ENCODE measurements at places on chromosomes 3 and 15. TPM values are rescaled to one million over a fixed set of nuclear protein-coding genes. Genes with fewer than 3 reads are reported as not detected.

DNA sequence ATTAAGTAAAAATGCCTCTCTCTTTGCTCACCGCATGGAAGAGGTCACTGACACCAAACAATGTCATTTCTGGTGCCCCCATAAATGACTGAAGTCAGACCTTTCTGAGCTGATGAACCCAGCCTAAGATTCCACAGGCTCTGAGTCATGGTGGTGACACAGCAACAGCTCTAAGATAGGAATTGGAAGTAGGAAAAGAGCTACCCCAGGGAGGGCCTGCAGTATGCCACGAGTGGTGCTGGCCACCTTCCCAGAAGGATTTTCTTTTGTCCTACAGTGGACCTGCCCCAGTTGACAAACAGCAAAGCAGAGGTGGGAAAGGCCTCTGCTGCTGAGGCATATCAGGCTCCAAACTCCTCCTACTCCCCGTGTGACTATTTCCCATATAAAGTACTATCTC is 208.1 kb downstream of the MINAR1 start:
- DNase-seq, result no peak

GRCh38 chr15:77807115-77807514 is 174.4 kb upstream of the LINGO1 start:
- DNase-seq, result no peak

GRCh38 chr3:36864180-36865053 is 80.4 kb downstream of the TRANK1 start:
- DNase-seq, result no peak

GRCh38 chr3:350871-351371 is 154.4 kb downstream of the CHL1 start:
- no peak for DNase-seq

DNA sequence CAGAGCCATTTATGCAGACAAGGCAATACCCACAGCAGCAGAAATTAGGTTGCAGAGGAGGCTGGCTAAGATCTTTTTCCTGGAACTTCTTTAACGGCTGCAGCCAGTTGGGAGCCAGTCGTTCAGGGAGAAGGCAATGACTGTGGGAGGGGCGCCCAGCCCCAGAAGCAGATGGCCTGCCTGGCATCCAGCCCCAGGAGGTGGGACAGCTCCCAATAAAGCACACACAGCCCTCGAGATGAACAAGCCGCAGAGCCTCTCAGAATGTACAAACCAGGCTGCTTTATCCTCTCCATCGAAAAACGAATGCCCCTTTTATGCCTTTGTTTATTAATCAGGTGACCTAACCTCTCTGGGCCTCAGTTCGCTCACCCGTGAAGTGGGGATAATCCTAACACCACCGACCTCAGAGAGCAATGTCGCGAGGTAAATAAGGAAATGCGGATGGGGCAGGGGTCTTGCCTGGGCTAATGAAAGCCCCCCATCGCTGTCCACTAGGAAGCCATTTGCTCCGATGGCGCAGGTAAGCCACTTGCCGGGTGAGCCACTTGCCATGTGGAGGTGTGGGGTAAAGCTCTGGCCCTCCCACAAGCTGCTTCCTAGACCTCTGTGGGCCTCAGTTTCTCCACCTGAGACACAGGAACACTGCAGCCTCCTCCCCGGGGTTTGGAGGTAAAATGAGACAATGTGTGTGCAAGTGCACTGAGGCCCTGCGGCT is 35.8 kb downstream of the MGLL start:
- DNase-seq, result peak; percentile 73

DNA sequence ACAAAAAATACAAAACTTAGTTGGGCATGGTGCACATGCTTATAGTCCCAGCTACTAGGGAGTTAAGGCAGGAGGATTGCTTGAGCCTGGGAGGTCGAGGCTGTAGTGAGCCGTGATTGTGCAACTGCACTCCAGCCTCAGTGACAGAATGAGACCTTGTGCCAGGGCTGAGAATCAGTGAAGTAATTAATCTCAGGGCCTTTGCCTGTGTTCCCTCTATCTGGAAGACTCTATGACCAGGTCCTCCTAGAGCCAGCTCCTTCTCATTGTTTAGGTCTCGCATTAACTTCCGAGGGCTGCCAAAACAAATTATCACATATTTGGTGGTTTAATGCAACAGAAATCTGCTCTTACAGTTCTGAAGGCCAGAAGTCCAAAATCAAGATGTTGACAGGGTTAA is 41.4 kb upstream of the FLNB start:
- DNase-seq, result no peak

GRCh38 chr15:92200891-92201290 is 192.8 kb upstream of the ST8SIA2 start:
- no peak for DNase-seq

DNA sequence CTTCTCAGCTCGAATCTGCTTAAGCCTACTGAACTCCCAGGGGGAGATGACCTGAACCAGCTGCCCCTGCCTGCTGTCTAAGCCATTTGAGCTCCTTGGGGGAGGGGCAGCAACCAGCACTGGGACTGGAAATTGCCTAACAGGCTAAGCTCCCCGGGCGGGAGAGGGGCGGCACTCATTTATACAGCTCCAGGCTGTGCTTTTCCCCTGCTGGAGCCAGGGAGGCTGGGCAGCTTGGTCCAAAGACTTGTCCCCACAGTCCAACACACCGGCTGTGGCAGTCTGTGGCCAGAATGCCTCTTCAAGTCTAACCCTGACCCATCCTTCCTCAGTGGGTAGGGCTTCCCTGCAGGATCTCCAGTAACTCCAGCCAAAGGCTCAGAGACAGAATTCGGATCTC is 1241.5 kb downstream of the ROBO2 start:
- peak; percentile 24 for DNase-seq

DNA sequence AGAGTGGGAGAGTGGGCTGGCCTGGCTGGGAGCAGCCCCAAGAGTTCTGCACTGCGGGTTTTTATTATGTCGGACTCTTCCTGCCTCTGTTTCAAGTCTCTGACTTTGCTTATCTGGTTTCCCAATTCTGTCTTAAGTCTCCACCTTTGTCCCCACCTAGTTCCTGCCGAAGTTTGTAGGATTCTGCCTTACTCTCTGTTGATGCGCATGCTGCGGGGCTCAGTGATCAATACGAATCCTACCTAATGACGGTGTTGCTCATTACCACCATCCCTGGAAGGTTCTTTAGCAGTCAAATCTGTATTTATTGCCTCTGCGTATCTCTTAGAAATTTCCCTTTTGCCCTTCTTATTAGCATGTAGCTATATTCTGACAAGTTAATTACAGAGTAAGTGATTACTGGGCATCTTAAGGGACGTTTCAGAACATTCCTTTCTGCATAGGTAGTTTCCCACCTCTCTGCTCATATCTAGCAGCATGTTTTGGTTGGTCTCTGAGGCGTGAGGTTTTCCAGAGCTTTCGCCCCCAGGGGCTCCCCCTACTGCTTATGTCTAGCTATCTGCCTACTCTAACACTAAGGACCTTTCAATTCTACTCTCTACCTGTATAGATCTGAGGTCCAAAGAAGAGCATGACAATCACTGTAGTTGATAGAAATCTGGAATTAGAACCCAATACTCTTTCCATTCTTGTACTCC is 236.0 kb upstream of the EIF1B start:
- no peak for DNase-seq

GRCh38 chr15:33234020-33234461 is 39.5 kb upstream of the FMN1 start:
- DNase-seq, result no peak

- no peak for DNase-seq
These were observed 436.0 kb upstream of the THBS1 start for GRCh38 chr15:39144613-39145499.

The ARRDC4 gene
- total RNA-seq, result 52.8 TPM
